DMS 273 treated with DMSO at 0.1 percent for 48 hours (cell line): ENCODE measurements at places on chromosomes 11 and 22.

DNA sequence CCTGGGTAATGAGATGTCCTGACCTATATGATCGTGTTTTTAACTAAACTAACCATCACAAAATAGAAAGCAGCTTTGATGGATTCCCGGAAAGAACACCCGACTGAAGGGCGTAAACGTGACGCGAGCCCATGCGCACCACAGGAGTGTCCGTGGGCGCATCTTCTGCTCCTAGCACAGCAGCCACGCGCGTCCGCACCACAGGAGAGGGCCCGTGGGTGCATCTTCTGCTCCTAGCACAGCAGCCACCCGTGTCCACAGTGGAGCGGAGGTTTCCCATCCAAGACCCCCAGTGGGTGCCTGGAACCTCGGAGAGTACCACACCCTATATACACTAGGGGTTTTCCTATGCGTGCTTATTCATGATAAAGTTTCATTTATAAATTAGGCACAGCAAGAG, 36.1 kb upstream of the NRIP3 start:
- no peak for DNase-seq

GRCh38 chr11:47186076-47186699, at the start of gene PACSIN3:
Gene PACSIN3, minus strand, starts transcription at chr11:47186434. Its CDS starts 3,707 bp downstream, at chr11:47182727.
- DNase-seq, result no peak

- DNase-seq, result no peak
These were observed 92.8 kb downstream of the TEAD1 start for GRCh38 chr11:12767027-12767426.

- DNase-seq, result no peak
These were observed 1.1 kb downstream of the EIF4G2 start for GRCh38 chr11:10807493-10808234.

DNA sequence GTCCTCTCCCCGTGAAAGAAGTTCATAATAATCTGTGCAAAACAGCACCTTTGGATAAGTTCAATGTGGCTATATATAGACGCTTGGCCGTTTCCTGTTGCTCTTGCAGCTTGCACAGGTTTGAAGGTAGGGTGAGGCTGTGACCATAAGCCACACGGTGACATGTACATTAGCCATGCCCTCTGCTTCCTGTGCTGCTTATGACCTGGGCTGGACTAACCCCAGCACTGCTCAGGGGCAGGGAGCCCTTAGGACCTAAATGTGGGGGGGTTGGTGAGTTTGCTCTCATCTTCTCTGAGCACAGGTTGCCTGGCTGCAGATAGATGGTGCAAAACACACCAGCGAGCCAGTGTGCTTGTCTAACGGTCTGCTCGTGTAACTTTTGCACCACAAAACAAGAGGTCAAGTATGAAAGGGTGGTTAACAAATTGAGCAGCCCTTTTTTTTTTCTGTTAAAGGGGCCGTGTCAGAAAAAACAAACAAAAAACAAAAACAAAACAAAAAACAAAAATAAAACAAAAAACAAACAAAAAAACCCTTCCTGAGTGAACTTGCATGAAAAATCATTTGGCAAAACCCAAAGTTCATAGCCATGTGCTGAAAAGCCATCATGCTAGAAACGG, 37.3 kb downstream of the FLI1 start:
- DNase-seq, result no peak

- no peak for DNase-seq
These were observed 16.9 kb upstream of the RAC2 start for GRCh38 chr22:37260901-37261336.

DNA sequence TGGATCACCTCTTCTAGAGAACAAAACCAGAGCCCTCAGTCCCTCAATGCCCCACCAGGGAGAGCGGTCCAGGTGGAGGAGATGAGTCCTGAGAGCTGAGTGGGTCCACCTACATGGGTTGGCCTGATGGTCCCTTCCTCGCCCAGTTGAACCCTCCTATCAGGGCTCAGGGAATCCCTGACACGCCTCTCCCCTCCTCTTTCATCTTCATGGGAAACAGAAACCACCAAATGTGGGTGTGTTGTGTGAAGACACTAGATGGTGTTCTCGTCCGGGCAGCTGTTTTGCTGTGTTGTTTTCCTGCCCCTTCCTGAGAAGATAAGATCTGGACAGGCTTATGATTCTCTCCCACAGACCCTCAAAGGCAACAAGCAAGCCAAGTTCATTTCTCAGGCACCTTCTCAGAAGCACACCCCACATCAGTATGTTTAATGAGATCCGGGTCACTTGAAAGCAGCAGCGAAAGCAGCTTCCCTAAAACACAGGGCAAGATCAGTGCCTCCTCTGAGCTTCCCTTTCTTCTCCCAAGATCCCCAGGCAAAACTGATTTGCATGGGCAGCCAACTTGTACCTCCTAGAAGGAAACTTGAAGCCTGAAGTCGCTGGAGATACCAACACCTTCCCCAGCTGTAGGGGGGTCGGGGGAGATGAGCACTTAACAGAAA, 35.3 kb upstream of the POU2AF1 start:
- no peak for DNase-seq

- no peak for DNase-seq
These were observed 51.0 kb upstream of the CSNK2A3 start for GRCh38 chr11:11403763-11404725.

DNA sequence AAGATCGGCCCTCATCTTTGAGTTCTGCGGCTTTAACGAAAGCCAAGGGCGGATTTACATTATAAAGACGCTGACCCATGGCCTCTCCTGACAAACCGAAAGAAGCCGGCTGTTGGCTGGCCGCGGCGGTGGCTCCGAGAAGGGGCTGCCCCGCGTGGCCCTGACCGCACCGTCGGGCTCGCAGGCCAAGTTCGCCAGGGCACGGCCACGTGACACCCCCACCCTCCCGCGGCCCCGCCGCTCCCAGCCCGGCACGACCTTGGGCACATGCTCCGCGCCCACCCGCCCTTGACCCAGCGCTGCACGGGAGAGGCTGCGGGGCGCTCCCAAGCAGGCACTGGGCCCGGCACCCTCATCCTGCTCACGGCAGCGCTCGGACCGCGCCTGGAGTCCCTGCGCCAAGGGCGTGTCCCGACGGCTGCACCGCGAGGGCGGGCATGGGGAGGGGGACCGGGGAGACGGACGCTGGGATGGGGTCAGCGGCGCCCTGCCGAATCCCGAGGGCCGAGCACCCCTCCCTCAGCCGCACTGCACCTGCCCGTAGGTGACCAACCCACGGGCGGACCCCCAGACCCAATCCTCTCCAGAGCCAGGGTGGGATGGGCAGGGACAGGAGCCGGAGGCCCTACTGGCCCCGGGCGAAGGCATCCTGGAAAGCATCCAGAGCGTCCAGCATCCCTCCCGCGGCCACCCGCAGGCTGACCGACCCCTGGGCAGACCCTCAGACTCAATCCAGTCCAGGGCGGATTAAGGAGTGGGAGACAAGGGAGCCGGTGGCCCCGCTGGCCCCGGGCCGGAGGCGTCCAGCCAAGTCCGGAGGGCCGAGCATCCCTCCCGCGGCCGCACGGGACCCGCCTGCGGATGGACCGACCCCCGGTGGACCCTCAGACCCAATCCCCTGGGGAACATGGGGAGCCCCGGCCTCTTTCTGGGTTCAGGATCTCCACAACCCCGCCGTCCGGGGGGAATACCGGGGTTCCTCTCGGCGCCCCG, 759 bp downstream of the CPT1A start:
- no peak for DNase-seq

DNA sequence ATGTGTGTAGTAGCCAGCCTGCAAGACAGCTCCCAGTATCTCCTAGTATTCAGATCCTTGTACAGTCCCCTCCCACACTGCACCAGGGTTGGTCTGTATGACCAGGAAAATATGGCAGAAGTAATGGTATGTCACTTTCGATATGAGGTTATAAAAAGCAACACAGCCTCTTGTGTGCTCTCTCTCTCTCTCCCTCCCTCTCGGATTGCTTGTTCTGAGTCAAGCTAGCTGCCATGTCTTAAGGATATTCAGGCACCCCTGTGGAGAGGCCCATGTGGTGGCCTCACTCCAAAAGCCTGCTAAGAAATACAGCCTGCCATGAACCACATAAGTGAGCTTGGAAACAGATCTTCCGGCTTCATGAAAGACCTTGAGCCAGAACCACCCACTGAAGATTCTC, 25.4 kb downstream of the FXYD6 start:
- DNase-seq, result no peak

- DNase-seq, result no peak
These were observed 875 bp upstream of the STT3A start for GRCh38 chr11:125591649-125592304.

GRCh38 chr11:6210274-6210955, 5.1 kb downstream of the C11orf42 start:
- DNase-seq, result no peak

- DNase-seq, result no peak
These were observed 21.3 kb downstream of the CBX7 start for GRCh38 chr22:39130892-39131855.

DNA sequence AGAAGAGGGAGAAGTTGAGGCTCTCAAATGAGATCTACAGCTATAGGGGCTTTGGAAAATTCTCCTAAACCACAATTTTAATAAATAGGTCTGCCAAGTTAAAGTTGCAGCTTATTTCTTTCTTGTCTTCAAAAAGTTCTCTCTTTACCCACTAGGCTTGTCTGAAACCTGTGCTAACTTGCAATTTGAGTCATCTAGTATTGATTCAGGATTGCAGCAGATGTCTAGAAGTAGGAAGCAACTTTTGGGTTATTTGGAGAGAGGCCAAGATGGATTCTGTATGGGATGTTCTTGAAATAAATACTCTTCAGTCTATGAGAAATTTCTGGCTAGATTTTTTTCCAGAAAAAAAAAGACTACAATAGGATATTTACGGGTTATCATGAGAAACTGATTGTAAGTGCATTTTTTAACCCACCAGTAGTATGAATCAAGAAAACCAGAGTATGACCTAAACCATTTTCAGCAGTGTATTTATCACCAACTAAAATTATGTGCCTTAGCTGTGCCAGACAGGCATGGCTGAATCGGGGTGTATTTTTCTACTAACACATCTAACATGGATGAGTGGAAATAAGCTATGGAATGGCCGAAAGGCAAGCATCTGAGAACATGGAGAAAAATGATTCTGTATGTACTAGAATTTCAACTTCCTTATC, 4.9 kb upstream of the RAB38 start:
- DNase-seq, result no peak

DNA sequence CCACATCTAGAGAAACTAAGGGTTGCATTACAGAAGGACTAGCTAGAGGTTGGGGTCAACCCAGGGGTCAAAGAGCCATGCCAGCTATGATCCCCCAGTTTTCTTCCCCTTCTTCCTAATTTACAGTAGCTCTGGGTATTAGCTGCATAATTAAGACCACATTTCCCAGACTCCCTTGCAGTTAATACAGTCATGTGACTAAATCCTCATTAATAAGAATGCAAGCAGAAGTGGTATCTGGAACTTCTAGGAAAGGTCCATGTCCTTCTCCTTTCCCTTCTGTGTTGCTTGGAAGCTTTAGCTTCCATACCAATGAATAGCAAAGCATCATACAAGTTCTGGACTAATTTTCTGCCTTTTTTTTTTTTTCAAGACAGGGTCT, 19.1 kb upstream of the LMO2 start:
- DNase-seq, result no peak

- no peak for DNase-seq
These were observed 289.4 kb downstream of the TENM4 start for GRCh38 chr11:79151396-79151795.

- peak; percentile 18 for DNase-seq
These were observed 47.3 kb downstream of the TENM4 start for GRCh38 chr11:79393362-79394043.

- no peak for DNase-seq
These were observed 389.1 kb downstream of the AASDHPPT start for GRCh38 chr11:106466521-106467080.

DNA sequence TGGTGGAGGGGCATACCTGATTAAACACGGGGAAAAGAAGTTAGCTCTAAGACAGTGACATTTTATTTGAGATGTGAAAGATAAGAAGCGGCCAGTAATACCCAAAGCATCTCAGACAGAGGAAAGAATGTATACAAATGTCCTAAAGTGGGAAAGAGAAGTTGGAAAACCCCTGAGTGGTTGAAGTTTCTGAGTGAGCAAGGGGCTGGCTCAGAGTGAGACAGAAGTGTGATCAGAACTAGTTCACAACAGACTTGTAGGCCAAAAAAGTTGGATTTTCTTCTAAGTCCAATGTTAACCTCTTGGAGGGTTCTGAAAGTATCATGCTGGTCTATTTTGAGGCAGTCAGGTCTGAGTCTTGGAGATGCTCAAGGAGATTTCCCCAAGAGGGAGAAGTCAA, 608.7 kb downstream of the SOX6 start:
- no peak for DNase-seq

GRCh38 chr22:17106161-17106784, 14.9 kb downstream of the TMEM121B start:
- no peak for DNase-seq

DNA sequence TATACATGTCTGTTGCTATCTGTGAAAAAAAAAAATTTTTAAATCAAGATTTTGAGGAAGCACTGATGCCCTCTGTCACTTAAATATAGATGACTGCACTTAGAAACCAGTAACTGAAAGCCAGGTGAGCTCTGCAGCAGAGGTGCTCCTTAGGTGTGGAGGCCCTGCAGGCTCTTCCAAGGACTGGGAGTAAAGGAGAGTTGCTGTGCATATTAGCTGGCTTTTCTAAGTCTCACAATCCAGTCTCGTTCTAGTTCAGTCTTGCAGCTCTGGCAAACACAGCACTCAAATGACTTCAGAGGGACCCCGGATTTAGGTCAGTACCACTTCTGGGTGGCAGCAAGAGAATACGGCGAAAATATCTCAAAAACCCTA, 61.0 kb downstream of the LARGE2 start:
- no peak for DNase-seq

DNA sequence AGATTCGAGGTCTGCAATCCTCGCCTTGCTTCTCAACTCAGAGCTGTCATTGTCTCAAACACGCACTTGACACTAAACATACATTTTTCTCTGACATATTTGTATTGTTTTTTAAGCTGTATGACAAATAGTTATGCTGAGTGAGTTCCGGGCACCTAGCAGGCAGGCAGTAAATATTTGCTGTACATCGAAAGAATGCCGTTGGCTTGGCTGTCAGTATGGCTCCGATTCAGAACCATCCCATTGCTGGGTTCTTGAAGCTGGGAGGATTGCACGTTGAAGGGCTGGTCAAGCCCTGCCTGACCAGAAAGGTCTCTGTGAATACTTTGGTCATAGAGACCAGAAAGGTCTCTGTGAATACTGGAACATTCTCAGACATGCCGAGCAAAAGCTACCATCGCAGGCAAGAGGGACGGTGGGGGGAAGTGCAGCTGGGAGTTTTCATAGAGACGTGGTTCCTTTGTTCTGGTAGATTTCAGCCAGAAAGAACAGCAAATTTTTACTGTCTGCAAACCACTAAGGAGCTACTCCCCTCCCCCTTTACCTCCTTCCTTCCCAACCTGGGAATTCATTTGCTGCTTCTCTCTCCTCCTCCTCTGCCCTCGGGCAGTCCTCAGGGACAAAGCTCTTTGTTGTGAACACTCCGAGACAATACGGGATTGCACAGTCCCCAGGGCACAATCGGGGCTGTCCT, 202.2 kb upstream of the SORL1-AS1 start:
- no peak for DNase-seq

GRCh38 chr22:50267591-50268390, 2.4 kb downstream of the MAPK11 start:
- DNase-seq, result no peak

DNA sequence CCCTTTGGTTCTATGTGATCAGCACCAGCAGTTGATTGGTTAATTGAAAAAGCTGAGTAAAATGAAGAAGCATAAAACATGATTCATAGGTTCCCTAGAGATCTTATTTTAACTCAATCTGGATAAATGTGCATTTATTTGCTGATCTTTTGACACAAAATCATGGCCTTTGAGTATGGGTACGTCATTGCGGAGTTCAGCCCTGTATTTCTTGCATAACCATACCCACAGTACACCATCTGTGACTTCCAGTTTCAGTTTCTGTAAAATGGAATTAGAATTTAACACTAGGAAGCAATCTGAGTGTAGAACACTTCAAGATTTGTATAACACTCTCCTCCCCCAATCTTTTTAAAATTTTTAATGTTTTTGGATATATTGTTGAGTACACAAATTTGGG, 358.2 kb downstream of the DDX10 start:
- DNase-seq, result no peak
